ENCODE measurements at places on chromosomes 16 and 17.

- no peak for DNase-seq
Observed at GRCh38 chr17:4386406-4386805, 19.9 kb upstream of the UBE2G1 start.

DNA sequence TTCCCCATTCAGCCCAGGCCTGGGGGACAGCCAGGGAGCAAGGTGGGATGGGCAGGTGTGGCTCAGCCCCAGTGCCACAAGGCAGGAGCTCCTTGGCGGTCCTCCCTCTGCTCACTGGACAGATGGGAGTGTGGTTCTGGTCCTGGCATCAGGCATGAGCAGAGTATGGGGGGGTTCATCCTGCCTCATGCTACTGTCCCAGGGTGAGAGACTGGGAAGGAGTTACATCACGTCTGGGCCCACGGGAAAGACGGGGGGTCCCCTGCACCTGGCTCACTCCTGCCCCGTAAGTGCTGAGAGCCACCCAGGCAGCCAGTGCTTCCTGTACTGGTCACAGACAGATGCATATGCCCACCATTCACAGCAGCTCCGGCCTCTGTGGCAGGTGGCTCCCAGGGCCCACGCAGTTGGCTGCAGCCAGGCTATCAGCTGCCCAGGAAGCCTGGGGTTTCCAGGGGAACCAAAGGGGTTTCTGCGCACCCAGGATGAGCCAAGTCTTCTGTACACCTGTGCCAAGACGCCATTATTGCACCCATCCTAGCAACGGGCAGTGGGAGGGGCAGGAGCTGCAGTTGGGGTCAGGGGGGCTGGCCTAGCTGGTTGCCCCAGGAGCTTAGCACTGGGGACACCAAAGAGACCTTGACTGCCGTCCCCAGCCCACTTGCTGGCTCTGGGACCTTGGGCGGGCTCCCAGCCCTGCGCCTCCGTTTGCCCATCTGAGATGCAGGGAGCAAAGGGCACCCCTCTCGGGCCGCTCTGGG is 1.9 kb downstream of the BAIAP3 start:
- no peak for DNase-seq

GRCh38 chr17:49218941-49219913 is 8.7 kb downstream of the ABI3 start:
- no peak for DNase-seq

GRCh38 chr17:10745231-10745630 is 15.4 kb upstream of the TMEM220 start:
- DNase-seq = peak; percentile 40

DNA sequence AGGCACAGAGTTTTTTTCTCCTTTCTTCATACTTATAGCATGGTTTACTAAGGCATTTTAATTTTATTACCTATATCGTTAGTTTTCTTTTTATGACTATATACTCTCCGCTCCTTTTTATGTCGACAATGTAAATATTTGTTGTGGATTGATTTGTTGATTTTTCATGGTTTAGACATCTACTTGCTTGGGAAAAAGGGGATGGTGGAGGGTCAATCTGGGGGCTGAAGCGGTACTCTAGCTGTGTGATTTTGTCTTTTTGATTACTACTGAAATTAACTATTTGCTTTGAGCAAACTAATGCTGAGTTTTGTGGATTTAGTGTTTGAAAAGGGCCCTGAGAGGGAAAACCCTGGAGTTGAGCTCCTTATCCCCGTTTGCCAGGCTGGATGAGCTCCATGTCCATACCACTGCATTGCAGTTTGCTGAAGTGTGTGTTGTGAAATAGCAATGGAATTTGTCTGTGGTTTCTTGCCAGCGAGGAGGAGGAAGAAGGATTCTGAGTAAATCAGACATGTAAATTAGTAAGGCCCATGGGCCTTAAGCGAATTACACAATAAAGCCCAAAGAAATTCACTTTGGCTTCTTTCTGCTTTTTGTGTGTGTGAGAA is 72.0 kb downstream of the FTO start:
- peak; percentile 88 for DNase-seq

GRCh38 chr16:48335961-48336360 is 49.3 kb downstream of the SIAH1 start:
- no peak for DNase-seq

DNA sequence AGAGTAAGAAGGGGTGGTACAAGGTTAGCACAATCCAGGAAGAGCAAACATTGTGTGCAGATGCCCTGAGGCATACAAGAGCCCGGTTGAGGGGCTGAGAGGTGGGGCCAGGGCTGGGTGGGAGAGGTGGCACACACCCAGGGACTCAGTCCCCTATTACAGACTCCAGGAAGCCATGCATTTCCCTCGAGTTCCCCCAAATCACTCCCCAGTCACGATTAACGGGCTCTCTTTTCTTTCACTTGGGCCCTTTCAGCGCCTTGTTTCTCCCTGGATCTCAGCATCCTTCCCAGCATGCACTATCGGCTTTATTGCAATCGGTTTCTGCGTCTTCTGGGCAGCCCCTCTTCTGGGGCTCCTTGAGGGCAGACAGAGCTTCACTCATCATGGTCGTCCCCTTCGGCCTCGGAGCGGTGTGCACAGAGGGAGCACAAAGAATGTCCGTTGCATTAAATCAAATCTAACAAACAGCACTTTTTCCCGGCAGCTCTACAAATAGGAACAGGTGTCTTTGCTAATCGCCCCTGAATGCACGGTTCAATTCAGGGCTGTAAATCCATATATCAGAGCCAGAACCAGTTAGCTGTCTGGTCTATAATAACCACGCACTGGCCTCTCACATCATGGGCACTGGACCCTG is 184.6 kb upstream of the HSBP1 start:
- no peak for DNase-seq

GRCh38 chr17:2952174-2952845 is 111.1 kb downstream of the OR1D5 start:
- no peak for DNase-seq

GRCh38 chr17:79626156-79626890 is 15.5 kb upstream of the RBFOX3 start:
- no peak for DNase-seq

DNA sequence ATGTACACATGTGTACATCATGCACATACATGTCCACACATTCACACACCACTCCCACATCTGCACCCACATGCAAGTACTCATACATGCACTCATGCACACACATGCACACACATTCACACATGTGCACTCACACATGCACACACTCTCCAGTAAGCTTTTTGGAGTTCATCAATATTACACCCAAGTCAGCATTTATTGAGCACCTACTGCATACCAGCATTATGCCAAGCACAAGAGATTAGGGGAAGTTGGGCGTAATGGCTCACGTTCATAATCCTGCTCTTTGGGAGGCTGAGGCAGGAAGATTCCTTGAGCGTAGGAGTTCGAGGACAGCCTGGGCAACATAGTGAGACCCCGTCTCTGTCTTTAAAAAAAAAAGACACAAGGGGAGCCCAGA is 87.6 kb upstream of the HSBP1 start:
- no peak for DNase-seq

DNA sequence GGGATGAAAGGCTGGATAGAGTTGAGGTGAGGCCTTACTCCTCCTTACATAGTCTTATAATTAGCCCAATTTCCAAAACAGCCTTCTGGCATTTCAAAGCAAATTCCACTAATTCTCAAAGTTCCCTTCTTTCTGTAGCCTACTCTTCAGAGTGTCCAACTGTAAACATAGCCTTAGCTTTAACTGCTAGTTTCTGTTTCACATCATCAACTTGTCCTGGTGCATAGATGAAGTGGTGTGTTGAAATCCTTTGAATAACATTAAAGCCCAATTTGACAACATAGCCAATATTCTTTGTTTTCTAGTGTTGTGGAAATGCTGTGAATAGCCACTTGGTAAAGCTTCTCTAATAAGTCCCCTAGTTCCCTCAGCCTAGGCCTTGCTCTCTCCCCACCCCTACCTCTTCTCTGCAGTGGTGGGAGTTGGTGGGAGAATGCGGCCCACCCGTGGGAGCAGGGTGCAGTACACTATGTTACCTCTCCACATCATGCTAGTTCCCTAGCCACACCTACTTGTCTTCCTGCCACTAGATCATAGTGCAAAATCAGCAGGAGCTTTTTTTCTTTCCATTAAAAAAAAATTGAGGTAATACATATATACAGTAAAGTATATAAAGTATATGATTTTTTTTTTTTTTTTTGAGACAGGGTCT is 127.0 kb upstream of the HAS3 start:
- no peak for DNase-seq
